ENCODE measurements at places on chromosomes 5 and 9. TPM values are rescaled to one million over a fixed set of nuclear protein-coding genes. Genes with fewer than 3 reads are reported as not detected.

Gene GAS1
- 30.0 TPM for total RNA-seq

DNA sequence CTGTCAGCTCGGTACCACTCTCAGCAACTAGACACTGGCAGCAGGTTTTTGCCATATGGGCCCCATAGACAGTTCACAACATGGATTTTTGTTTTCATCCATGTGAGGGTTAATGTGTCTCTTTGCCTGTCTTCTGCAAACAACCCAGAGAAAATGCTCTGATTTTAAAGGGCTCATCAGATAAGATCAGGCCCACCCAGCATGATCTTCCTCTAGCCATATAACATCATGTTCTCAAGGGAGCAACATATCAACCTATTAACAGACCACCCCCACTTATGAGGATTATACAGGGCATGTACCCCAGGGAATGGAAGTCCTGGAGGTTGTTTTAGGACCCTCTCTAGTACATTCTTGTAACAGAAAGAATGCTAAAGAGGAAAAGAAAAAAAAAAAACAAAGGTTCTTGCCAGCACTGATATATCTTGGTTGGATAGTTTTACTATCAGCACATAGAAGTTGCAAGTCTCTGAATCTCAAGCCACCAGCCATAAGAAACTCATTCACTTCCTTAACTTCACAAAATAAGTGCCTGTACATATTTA lies 1015.1 kb downstream of the TLE4 start:
- H3K27me3 ChIP-seq, result no peaks in the 10 kb centered on the region
- H3K4me1 ChIP-seq, result no peaks in the 10 kb centered on the region
- no peaks in the 10 kb centered on the region for H3K36me3 ChIP-seq
- H3K4me3 ChIP-seq, result no peak overlapping the region
- H3K27ac ChIP-seq, result no peak overlapping the region

GRCh38 chr9:36443581-36443980 lies 43.5 kb upstream of the RNF38 start:
- no peak overlapping the region for H3K27ac ChIP-seq
- H3K36me3 ChIP-seq, result no peaks in the 10 kb centered on the region

GRCh38 chr5:72255670-72256069 lies 64.4 kb downstream of the MRPS27 start:
- no peaks in the 10 kb centered on the region for H3K27me3 ChIP-seq
- H3K36me3 ChIP-seq, result no peaks in the 10 kb centered on the region
- no peak overlapping the region for H3K27ac ChIP-seq
- H3K4me3 ChIP-seq, result no peak overlapping the region
- H3K4me1 ChIP-seq, result peaks cover 8% of the 10 kb centered on the region
- no peak for DNase-seq

DNA sequence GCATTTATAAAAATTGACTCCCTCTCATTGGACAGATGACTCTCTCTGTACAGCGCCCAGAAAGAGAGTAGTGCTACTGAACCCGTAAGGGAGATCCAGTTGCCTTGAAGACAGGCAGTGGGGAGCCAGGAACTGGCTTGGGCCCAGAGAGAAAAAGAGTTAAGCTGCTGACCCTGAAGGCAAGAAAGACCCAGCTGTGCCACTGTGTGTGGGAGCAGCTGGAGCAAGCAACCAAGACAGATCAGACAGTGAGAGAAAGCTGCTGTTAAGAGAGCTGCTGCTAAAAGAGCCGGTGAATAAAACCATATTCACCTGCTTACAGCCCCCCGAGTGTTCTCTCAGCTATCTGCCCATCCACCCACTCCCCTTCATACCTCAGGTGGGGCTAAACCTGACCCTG lies 149.7 kb upstream of the ADAMTS16 start:
- no peaks in the 10 kb centered on the region for H3K4me1 ChIP-seq
- no peak overlapping the region for H3K4me3 ChIP-seq
- no peak overlapping the region for H3K27ac ChIP-seq
- no peaks in the 10 kb centered on the region for H3K27me3 ChIP-seq
- no peaks in the 10 kb centered on the region for H3K36me3 ChIP-seq

DNA sequence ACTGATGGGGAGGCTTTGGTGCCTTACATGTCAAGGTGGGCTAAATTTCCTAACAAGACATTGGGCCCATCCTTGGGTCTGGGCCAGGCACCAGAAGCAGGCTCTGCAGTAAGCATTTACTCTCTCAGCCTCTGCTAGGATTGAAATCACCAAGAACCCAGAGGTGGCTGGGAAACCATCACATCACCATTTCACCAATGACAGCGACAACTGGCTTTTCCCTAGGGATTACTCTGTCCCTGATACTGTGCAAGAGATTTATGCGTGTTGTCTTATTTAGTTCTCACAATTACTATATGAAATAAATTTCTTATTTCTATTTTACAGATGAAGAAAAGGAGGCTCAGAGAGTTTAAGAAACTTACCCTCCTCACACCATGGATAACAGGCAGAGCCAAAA lies 342.2 kb downstream of the ARHGEF28 start:
- H3K36me3 ChIP-seq, result no peaks in the 10 kb centered on the region
- DNase-seq, result no peak
- H3K4me1 ChIP-seq, result no peaks in the 10 kb centered on the region
- no peak overlapping the region for H3K4me3 ChIP-seq
- no peak overlapping the region for H3K27ac ChIP-seq

DNA sequence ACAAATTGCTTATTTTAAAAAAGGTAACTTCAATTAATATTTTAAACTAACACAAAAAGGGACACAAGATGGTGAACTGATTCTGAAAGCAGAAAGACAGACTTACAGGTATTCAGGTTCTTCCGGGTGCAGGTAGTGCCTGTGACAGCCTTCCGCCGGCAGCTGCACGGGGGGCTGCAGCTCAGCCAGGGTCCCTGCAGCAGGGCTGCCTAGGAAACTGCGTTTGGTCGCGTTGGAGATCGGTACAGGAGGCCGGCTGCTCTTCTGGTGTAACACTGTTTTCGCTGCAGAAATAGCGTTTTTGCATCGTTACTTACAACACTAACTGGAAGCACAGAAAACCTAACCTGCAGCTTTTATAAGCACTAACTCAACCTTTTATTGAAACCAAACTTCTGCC lies 80.0 kb downstream of the CAMSAP1 start:
- no peak overlapping the region for H3K4me3 ChIP-seq
- no peaks in the 10 kb centered on the region for H3K27me3 ChIP-seq
- DNase-seq, result no peak

Gene CENPK
- not detected for total RNA-seq

Gene C9orf153
- 0.71 TPM for total RNA-seq

Gene BAAT
- total RNA-seq, result not detected

DNA sequence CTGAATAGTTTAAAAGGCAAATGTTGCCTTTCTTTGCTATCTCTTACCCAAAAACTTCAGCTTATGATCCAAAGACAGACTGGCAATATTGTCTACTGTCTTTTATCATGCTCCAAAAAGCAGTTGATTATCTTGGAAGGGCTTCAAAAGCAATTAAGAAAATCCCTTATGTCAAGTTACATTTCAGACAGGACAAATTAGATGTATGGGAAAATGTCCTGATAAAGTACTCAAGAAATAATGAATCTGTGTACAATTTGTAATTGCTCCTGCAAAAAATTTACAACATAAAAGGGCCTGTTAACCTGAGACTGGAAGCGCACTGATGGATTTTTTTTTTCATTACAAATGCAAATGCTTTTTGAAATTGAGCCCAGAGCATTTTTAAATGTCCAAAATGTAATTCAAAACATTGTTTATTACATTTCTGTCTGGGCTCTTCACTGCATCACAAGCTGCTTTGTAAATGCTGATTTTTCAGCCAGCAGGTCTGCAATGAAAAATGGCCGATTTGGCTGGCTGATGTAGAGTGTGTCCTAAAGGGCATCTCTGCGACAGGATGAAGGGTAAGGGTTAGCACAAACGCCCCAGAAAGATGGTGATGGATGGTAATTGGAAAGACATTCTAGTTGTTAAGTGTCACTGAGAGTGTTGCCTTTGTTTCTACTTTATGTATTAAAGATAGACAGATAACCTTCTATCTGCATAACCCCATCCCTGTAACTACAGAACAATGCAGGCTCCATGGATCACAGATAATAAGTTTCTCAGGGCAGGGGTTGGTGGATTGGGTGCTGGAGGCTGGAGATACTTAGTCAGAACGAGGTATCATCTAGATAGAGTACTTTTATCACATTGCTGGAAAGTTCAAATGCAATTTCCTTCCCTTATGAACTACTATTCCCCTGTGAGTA lies 27.0 kb downstream of the MAT2B start:
- H3K4me1 ChIP-seq, result no peaks in the 10 kb centered on the region
- no peak overlapping the region for H3K27ac ChIP-seq
- H3K36me3 ChIP-seq, result no peaks in the 10 kb centered on the region
- no peak overlapping the region for H3K4me3 ChIP-seq
- no peak for DNase-seq

- H3K27ac ChIP-seq, result peak overlapping the region; percentile 82
- peak; percentile 17 for DNase-seq
- H3K27me3 ChIP-seq, result no peaks in the 10 kb centered on the region
- peaks cover 26% of the 10 kb centered on the region for H3K4me1 ChIP-seq
- H3K36me3 ChIP-seq, result no peaks in the 10 kb centered on the region
Observed at GRCh38 chr5:150780187-150780692, 1.7 kb downstream of the SMIM3 start.

Gene PCDH1
- 23.4 TPM for total RNA-seq

Gene F12
- total RNA-seq, result 0.42 TPM

DNA sequence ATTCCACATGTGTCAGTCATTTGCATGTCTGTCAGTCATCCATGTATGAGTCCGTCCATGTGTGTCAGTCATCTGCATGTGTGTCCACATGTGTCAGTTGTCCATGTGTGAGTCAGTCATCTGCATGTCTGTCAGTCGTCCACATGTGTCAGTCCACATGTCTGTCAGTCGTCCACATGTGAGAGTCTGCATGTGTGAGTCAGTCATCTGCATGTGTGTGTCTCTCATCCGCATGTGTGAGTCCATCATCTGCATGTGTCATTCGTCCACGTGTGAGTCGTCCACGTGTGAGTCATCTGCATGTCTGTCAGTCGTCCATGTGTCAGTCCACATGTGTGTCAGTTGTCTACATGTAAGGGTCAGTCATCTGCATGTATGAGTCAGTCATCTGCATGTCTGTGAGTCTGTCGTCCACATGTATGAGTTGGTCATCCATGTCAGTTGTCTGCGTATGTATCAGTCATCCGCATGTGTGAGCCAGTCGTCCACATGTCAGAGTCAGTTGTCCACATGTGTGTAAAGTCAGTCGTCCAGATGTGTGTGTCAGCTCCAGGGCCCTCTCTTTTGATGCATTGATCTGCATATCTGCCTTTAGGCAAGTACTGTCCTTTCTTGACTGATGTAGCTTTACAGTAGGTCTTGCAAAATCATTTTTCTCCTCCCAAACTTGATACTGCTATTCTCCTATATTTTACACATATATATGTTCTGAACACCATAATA lies 72.5 kb upstream of the CACNA1B start:
- no peak for DNase-seq
- no peaks in the 10 kb centered on the region for H3K27me3 ChIP-seq
- peaks cover 10% of the 10 kb centered on the region for H3K36me3 ChIP-seq
- H3K4me1 ChIP-seq, result peaks cover 3% of the 10 kb centered on the region

Gene OR1Q1
- not detected for total RNA-seq

Gene FNIP1
- total RNA-seq, result 91.7 TPM

- no peak overlapping the region for H3K27ac ChIP-seq
- H3K27me3 ChIP-seq, result peaks cover 37% of the 10 kb centered on the region
- H3K4me3 ChIP-seq, result peak overlapping the region; percentile 2
- no peaks in the 10 kb centered on the region for H3K36me3 ChIP-seq
- peak; percentile 43 for DNase-seq
- peaks cover 10% of the 10 kb centered on the region for H3K4me1 ChIP-seq
Observed at GRCh38 chr5:83474161-83474796, 2.7 kb downstream of the VCAN start.

DNA sequence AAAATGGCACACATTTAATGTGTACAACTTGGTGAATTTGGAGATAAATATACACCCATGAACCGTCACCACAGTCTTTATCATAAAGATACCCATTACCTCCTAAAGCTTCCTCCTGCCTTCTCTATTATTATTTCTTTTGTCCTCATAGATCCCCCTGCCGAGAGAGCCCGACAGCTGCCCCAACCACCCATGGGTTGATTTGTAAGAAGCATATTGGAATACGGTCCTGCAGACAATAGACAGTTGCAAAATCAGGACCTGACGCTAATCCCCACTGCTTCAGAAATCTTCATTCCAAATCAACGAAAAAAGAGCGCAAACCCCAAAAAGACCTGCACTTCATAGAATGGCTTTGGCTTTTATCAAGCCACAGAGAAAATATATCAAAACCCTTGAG lies 697.5 kb downstream of the SEMA5A start:
- no peak for DNase-seq
- H3K27ac ChIP-seq, result no peak overlapping the region
- H3K4me1 ChIP-seq, result no peaks in the 10 kb centered on the region
- H3K4me3 ChIP-seq, result no peak overlapping the region

- no peak overlapping the region for H3K4me3 ChIP-seq
- no peak for DNase-seq
- no peak overlapping the region for H3K27ac ChIP-seq
- no peaks in the 10 kb centered on the region for H3K27me3 ChIP-seq
- no peaks in the 10 kb centered on the region for H3K4me1 ChIP-seq
- H3K36me3 ChIP-seq, result no peaks in the 10 kb centered on the region
Observed at GRCh38 chr5:38387161-38387560, 128.8 kb downstream of the EGFLAM start.

Gene DND1
- not detected for total RNA-seq

Gene TMOD1
- 33.4 TPM for total RNA-seq

DNA sequence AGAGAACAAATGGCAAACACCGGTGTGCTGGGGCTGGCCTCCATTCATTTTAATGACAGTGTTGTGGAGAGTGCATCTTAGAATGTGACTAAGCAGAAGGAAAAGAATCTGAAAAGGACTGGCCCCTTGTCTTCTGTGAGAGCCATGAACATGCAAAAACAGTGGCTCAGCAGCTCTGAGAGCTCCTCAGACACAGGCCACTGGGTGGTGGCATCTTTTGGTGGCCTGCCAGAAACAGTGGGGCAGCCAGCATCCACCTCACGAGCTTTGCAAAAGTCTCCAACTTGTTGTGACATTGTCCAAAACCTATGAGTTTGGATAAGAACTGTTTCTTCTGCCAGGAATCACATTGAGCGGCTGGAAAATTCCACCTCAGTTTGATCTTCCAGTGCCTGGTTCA lies 233.4 kb downstream of the NR3C1 start:
- no peaks in the 10 kb centered on the region for H3K36me3 ChIP-seq
- H3K4me3 ChIP-seq, result no peak overlapping the region

Gene RNF208
- total RNA-seq, result 4.4 TPM

DNA sequence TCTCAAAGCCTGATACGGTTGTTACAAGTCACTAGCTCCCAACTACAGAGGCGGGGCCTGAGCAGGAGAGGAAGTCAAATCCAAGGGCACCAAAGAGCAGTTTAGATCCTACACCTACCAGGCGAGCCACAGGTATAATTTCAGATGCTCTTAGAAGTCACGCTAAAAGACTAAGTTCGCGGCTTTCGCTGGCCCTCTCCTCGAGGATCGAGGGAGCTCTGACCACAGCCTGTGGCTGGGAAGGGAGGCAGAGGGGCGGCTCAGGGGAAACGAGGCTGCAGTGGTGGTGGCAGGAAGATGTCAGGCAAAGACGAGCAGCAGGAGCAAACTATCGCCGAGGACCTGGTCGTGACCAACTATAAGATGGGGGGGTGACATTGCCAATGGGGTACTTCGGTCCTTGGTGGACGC lies 48.6 kb downstream of the SEMA4D start:
- H3K27me3 ChIP-seq, result no peaks in the 10 kb centered on the region
- peak; percentile 66 for DNase-seq
- H3K4me3 ChIP-seq, result no peak overlapping the region
- no peak overlapping the region for H3K27ac ChIP-seq
- peaks cover 31% of the 10 kb centered on the region for H3K4me1 ChIP-seq

Gene PCDHGB7
- 19.7 TPM for total RNA-seq
